ENCODE measurements at places on chromosomes 4 and X.

- DNase-seq = no peak
Observed at GRCh38 chr4:112519689-112520597, 4.0 kb upstream of the NEUROG2 start.

DNA sequence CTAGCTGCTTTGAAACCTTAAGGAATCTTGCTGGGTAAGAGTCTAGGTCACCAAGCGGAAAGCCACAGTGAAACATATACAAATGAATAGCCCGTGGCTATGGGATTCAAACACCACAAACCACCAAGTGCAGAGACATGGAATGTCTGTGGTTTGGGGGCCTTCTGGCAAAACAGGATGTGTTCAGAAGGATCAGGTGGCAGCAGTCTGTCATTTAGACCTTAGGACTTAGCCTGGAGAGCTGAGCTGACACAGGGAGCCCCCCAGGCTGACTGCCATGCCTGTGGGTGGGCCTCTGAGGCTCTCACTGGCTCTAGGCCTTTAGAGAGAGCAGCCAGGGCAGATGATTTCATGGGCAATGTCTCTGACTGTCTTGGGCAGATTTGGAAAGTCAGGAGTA is 225.6 kb downstream of the FBXW7 start:
- peak; percentile 80 for DNase-seq

DNA sequence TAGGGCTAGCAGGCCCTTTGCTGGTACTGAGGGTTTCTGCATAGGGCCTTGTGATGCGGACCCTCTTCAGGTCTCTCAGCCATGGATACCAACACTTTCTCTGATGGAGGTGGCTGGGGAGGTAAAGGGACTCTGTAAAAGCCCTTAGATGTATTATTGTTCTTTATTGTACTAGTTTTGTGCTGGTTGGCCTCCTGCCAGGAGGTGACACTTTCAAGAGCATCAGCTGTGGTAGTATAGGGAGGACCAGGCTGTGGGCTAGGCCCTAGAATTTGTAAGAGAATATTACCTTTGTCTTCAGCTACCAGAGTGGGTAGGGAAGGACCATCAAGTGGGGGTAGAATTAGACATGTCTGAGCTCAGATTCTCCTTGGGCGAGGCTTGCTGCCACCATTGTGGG is 936.3 kb downstream of the CENPC start:
- no peak for DNase-seq

- no peak for DNase-seq
Observed at GRCh38 chr4:2036866-2037265, 22.3 kb upstream of the NAT8L start.

DNA sequence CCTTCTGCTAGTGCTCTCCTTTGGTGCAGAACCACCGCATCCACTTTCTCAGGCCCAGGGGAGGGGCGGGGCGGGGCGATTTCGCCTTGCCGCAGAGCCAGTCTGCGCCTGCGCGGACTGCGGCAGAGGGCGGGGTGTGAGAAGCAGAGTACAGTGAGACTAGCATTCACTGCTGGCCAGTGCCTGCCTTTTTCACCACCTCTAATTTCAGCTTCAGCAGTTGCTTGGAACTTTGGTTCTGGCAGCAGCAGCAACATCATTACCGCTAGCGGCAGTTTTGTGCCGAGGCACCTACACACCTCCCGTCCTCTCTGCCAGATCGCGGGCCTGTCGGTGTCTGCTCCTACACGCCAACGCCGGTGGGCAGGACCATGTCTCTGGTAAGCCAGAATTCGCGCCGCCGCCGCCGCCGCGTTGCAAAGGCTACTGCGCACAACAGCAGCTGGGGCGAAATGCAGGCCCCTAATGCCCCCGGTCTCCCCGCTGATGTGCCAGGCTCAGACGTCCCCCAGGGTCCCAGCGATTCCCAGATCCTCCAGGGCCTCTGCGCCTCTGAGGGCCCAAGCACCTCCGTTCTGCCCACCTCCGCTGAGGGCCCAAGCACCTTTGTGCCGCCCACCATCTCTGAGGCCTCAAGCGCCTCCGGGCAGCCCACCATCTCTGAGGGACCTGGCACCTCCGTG is at the start of gene MAGEE1:
TSS of gene MAGEE1 (plus strand) at position 151 of the 683 bp plus-strand sequence. CDS start at position 372, 221 bp downstream.
- DNase-seq = peak; percentile 55

GRCh38 chrX:13261348-13261747 is 58.5 kb downstream of the ATXN3L start:
- no peak for DNase-seq

DNA sequence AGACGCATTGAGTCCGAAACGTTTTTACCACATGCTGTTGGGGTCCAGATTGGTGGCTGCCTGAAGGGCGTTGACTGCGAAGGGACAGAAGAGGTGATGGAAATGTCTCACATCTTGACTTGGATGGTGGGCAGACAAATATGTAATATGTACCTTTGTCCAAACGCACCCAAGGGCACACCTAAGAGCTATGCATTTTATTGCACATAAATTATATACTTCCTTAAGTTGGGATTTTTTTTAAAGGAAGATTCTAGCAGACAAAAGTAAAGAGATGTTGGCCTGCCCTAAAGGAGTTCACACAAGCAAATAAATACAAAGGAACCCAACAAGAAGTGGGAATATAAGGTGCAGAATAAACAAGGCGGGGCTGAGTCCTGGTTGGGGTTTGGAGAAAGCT is 91.1 kb upstream of the TBL1X start:
- no peak for DNase-seq

DNA sequence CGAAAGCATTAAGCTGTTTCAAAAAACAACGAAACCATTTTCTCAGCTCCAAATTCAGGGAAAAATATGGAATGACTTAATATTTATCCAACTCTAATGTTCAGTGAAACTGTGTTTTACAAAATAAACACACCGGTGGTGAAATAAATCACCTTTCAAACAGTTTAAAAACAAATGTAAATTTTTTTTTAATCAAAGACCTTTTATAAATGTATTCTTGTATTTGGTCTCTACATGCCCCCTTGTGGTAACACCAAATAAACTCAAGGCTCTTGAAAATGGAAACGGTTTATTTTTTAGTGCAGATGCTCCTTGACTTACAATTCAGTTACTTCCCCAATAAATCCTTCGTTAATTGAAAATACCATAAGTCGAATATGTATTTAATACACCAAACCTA is 45.8 kb upstream of the ITM2A start:
- DNase-seq = peak; percentile 1

DNA sequence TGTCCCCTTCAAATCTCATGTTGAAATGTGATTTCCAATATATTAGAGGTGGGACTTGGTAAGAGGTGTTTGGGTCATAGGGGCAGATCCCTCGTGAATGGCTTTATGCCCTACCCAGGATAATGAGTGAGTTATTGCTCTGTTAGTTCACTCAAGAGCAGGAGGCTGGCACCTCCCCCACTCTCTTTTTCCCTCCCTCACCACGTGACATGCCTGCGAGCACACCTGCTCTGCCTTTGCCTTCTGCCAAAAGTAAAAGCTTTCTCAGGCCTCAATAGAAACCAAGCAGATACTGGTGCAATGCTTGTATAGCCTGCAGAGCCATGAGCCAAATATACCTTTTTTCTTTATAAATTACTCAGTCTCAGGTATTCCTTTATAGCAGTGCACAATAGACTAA is 286.3 kb upstream of the UGT8 start:
- no peak for DNase-seq

DNA sequence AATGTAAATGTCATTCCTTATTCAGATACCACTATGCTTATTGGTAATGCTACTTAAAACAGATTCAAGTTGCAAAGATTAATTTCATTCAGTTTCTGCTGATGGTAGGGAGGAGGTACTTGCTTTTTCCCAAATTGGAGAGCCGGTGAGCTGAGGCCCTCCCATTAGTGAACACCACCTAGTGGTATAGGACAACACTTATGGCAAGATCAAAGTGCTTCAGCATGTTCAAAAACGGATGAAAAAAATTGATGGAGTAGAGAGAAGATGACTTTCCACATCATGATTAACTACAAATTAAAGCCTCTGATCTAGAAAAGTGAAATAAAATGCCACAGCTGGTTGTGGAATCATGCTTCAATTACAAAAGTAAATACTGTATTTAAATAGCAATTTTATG is 112.9 kb downstream of the MBNL3 start:
- DNase-seq = no peak

All from fibroblast of skin of right quadriceps (primary cell).